Stimulated activated naive CD4-positive, alpha-beta T cell treated with Interleukin-2 at 50 U/mL for 16 hours (primary cell): ENCODE measurements at places on chromosomes 12 and 14.
A peak's percentile ranks its signal among the peaks of the same experiment; 100 is the strongest.

DNA sequence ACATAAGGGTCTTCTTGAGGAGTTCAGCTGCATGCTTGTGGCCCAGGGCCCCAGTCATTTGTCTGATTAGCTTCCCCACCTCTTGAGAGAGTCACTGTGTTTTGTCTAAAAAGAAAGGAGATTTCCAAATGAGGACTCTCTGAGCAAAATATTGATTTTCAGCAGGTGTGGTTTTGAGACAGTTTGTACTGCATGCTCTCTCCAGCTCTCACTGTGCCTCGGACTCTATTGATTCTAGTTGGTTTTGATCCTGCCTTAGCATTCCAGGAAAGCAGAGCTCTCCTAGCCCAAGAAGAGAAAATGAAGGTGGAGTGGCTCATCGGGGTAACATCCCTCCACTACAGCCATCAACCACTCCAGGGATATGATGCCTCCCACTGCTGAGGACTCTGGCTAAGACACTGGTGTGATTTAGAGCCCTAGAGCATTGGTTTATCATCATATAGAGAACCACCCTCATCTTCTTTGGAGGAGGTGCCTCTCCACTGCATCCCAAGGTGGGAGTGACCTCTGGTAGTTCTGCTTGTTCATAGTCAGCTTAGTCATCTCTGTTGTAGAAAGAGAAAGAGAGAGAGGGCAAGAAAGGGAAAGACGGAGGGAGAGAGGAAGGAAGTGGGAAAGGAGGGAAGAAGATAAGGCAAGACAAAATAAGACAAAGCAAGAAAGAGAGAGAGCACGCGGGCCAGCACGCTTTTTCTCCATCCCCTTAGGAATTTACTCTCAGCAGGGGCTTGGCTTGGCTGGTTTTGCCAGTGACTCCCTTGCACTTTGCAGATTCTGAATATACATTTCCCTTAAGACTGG lies 365.6 kb downstream of the DPF3 start:
- DNase-seq = no peak

- DNase-seq = no peak
These were observed 181.7 kb downstream of the NPAS3 start for GRCh38 chr14:33120341-33120740.

DNA sequence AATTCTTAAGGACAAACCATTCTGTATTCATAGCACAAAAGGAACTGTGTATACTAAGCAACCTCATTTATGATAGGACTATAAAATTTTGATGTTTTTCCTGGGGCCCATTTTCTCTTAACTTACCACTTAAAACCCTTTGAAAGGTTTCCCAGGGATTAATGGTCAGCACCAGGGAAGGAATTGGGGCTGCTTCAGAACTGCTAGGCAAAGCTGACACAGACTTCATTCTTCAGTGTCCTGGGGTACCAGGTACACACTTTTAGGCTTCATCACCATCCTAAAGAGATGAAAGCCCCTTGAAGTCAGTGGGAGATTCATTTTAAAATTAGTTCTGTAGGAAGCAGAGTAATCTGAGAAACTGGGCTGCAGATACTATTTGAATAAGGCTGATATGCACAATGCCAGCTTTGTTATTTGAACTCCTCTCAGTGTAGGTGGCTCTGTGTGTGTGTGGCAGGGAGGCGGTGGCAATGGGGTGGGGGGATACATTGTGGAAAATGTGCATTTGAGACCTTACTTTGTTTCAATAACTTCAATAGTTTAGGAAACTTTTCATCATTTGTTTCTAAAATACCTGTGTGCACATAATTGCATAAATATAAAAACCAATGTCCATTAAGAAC lies 329.3 kb upstream of the DCN start:
- no peak for DNase-seq

DNA sequence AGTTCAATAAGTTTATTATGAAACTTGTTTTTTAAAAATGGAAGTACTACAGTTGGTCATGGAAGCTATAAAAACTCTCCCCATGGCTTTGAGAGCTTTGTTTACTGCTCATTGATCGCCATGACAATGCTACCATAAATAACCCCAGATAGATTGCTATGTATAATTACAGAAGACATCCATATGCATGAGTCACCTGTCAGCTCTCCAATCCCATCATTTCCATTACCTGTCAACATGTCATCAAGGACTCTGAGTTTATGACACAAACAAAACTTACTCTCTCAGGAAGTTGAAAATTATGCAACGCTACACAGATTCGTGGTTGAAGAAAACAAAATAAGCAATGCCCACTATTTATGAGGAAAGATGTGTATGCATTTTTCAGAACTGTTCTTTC lies 144.4 kb downstream of the SEC23A start:
- no peak for DNase-seq

GRCh38 chr12:131635491-131636122 lies 75.3 kb upstream of the SFSWAP start:
- no peak for DNase-seq

- DNase-seq = no peak
These were observed 30.5 kb downstream of the DHRS7 start for GRCh38 chr14:60134702-60135101.

DNA sequence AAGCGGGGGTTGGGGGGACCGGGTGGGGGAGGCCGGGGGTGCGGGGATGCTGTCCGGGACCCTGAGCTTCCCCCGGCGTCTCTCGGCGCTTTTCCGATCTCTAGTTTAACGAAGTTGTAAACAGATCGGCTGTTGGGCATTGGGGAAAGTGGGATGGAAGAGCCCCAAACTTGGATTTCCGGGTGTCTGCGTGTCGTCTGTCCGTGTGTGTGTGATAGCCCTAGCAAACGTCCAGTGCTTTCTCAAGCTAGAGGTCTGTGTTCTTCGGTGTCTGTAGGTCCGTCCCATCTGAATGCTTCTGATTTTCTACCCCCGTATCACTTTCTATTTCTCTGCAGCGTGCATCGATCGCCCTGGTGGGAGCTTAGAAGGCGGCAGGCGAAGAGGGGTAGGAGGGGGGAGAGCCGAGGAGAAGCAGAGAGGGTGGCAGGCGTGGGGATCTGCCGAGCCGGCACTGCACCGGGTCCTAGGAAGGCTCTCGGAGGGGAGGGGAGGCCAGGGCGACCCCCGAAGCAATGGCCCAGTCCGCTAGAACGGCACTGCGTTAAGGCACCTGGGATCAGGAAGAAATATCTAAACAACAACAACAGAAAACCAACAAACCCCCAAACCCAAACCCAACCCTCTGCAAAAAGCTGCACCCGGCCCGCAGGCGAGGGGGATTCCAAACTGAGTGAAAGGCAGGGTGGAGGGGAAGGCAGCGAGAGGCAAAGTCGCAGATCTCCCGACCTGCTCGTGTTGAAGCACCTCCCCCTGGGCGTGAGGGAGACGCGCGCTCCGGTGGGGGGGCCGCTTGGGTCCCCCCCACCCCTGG lies 1.0 kb downstream of the KCNA1 start:
- DNase-seq = no peak

GRCh38 chr14:95526483-95527386 lies 8.1 kb upstream of the GLRX5 start:
- no peak for DNase-seq

- no peak for DNase-seq
These were observed 32.5 kb downstream of the MMP17 start for GRCh38 chr12:131860472-131861260.

GRCh38 chr12:120259418-120260202 lies 5.9 kb downstream of the PXN start:
- DNase-seq = no peak

DNA sequence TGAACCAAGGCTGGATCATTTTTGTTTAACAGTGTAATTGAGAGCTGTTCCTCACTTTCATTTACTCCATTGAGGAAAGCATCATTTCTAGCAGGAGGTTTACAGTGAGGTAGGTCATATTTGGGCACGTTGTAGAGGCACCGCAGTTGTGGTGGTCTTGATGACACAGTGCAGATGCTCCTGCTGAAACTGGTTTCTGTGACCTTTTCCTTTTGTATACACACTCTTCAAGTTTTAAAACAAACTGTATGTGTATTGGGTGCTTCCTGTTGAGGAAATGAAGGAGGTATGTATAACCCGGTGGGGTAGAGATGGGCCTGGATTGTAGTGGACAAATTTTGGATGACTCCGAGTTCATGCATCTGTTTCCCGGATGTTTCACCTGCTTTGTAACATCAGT lies 456.3 kb upstream of the RGS6 start:
- no peak for DNase-seq

GRCh38 chr12:123713398-123713797 lies 1.2 kb downstream of the ATP6V0A2 start:
- no peak for DNase-seq

- peak; percentile 34 for DNase-seq
These were observed 594 bp downstream of the KRAS start for GRCh38 chr12:25249931-25250738.

DNA sequence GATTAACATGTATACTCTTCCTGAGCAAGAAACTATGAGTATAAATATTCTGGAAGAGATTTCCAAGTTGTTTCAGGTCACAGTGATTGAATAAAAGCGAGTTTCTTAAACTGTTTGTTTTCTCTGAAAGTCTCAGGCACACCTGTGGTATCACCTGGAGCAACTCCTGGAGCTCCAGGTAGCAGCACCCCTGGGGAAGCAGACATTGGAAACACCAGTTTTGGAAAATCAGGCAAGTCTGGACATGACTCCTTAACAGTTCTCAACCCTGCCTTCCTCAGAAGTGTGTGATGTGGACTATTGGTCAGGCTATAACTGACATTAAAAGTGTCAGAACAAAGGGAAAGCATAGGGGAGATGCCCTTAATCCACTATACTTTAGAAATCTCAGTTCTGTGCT lies 217.6 kb upstream of the CNTN1 start:
- DNase-seq = no peak

- DNase-seq = no peak
These were observed 218.9 kb downstream of the ITPR2 start for GRCh38 chr12:26614011-26614616.

- DNase-seq = no peak
These were observed 1.1 kb downstream of the C14orf93 start for GRCh38 chr14:23008831-23009230.

DNA sequence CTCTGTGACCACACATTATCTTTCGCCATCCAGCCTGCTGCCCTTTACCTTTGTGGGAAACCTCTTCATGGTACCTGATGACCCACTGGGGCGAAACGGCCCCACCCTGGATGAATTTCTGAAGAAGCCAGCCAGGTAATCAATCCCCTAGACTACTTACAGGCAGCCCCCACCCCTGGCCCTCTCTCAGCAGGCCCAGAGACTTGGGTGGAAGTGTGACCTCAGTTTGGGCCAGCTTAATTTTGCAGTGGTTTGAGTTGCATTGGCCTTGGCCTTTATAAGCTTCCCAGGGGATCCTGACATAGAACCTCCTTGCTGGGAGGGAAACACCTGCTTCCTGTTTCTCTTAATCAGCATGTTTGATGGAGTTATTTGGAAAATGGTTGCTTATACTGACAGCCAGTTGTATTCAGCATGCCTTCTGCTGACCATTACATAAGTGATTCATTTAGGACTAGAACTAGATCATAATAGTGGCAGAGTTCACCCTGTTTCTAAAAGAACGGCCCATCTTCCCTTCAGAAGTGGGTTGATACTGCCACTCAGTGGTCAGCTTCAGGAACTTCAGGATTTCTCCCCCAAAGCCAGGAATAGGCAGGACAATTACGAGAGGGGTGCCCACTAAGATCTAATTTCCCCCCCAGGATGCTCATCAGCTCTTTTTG lies 6.1 kb downstream of the SDR39U1 start:
- DNase-seq = peak; percentile 15

DNA sequence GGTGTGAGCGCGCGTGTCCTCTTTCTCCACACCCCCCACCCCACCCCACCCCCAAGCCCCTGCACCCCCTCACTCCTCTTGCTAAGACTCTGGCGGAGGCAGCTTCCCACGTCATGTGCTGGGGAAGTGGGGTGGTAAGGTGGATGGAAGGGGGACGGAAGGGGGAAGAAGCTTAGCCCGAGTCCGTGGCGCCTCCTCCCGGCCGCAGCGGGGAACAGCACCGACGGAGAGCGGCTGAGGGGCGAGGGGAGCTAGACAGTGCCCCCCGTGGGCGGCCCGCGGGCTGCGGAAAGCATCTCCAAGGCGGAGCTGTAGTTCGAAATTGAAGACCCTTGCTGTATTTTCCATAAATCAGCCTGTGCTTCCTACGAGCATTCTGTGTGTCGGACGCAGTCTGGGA lies 588 bp upstream of the GRIN2B start:
- no peak for DNase-seq

DNA sequence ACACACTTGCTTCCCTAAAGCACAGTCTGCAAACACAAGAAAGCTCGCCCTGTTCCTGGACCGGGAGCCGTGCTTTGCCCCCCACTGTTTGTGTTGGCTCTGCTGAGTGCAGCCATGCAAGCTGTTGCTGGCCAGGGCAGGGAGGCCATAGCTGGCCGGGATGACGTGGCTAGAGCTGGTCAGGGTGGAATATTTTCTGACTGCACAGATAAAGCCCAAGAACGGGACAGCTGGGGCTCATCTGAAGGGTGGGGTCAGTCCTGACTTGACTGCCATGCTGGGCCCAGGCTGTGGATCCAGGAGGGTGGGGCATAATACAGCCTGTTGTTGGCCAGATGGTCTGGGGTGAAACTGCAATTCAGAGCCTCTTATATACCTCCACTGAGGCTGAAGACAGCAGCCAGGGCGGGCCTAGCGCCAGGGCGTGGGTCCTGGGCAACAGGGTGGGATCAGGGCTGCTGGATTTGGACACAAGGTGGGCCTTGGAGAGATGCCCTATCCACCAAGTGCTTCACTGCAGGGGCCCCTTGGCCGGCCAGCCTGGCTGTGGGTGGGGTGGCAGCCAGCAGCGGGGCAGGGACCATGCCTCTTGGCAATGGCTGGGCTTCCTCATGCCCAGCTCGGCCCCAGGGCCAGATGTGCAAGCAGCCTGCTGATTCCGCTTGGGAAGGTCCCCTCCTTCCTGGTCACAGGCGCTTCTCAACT lies 14.8 kb downstream of the KMT5A start:
- no peak for DNase-seq

DNA sequence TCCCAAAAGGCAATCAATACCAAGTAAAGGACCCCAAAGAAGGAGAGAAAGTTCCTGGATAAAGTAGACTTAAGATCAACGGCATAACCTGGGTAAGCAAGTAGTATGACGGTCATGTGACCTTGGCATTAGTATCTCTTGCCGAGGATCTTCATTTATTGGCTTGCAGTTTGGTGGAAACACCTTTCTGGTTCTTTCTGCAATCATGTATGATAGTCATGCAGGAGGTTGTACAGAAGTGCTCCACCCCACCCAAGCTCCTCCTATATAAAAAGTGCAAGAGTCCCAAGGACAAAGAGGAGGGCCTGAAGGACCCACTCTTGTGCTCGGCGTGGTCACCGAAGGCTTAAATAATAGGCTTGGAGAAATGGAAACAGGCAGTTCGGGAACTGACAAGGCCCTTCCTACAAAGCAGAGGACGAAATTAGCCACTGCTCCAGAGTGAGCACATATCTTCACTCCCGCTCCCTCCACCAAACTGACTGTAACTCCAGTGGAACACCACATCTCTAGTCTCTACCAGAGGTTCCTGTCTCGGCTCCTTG lies 750 bp downstream of the CS start:
- peak; percentile 21 for DNase-seq

GRCh38 chr12:57058454-57058853 lies 8.5 kb upstream of the MYO1A start:
- DNase-seq = no peak

GRCh38 chr12:29578731-29579130 lies 81.2 kb upstream of the OVCH1 start:
- no peak for DNase-seq

- DNase-seq = peak; percentile 6
These were observed 31.9 kb upstream of the NCOR2 start for GRCh38 chr12:124599074-124599999.
